ENCODE measurements at places on chromosomes 11 and 22. TPM values are rescaled to one million over a fixed set of nuclear protein-coding genes. Genes with fewer than 3 reads are reported as not detected.

DNA sequence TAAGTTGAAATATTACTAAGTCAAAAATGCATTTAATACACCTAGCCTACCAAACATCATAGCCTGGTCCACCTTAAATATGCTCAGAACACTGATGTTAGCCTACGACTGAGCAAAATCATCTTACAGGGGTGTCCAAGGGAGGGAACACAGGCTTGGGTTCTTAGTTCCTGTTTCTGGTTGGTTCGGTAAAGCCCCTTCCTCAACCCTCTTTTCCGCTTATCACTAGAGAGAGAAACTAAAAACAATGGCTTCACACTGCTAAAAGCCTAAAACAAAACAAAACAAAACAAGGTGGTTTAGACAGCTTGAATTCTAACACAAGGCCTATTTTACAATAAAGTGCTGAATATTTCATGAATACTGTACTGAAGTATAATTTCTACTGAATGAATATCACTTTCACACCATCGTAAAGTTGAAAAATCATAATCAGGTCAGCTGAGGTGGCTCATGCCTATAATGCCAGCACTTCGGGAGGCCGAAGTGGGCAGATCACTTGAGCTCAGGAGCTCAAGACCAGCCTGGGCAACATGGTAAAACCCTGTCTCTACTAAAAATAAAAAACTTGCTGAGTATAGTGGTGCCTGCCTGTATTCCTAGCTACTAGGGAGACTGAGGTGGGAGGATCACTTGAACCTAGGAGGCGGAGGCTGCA, 118.0 kb downstream of the SIK3 start:
- DNase-seq: no peak

Gene MPEG1
- 13.8 TPM for total RNA-seq

Gene OR8D4
- total RNA-seq: not detected

Gene TNKS1BP1
- 39.7 TPM for total RNA-seq

Gene ZNF280A
- total RNA-seq: not detected

GRCh38 chr22:33923033-33923432, 2.8 kb upstream of the LARGE1 start:
- DNase-seq: no peak

DNA sequence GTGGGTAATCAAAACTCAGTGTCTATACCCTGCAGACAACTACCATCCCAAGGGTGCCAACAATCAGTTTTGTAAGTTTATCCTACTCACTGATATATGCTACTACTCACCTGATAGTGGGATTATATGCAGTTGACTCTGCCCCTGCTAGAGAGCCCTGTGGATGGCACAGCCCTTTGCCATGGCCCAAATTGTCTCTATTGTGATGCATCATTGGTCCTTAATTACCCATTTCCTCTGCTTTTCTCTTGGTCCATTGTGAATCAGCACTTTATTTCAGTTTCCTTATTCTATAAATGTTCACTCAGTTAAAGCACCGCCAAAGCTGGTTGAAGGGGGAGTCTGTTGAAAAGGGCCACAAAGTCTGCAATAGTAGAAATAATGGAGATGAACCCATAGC, 42.3 kb downstream of the PLAAT5 start:
- DNase-seq: no peak

DNA sequence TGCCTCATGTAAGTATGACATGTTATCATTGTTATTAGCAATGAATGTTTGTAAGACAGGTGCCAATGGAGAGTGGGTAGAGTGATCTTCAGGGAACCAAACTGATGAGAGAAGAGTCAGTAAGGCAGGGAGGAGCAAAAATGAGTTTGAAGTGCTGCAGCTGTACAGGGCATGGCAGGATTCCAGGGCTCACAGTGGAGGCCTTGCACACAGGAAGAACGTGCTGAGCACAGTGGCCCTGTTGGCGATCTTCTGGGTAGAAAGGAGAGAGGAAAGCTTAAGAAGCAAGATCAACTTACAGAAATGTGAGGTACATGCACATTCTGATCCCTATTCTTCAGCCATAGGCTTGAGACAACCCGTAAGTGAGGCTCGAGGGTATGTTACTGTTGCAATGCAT, 219.3 kb upstream of the TMEM45B start:
- no peak for DNase-seq

GRCh38 chr22:47801541-47802245, 1039.2 kb downstream of the TBC1D22A start:
- DNase-seq: no peak

DNA sequence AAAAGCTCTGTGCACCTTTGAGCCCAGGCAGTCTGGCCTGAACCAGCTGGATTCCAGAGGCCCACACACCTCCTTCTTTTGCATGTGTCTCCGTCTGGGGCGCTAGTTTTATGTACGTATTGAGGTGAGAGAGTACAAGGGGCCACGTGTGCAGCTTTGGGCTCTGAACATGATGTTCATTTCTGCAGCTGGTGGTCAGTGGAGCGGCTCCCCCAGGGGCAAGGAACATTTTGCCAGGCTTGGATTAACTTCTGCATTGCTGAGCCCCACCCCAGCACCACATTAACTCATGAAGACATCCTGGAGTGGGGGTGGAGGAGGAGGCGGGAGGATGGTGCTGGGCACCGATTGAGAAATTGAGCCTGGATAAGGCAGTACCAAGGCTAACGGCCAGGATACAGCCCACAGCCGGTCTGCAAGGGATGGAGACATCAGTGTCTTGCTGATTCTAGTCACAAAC, 13.8 kb downstream of the USP2 start:
- DNase-seq: no peak

Gene TP53I11
- 47.4 TPM for total RNA-seq

Gene RANGAP1
- 42.8 TPM for total RNA-seq

DNA sequence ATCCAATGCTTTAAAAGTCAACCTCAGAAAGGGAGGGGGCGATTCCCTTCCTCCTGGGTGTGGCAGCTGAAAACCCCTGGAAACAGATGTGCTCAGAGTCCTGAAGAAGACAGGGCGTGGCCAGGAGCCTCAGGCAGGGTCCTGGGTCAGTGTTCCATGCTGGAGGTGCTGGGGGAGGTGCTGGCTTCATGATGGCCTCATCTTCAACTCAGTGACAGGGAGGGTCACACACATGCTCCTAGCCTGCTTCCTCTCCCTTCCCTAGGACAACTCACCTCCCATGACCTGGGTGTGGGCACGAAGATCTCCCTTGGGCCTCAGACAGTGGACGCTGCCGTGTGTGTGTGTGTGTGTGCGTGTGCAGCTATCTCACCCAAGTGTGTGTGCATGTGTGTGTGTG, 245.6 kb upstream of the B3GAT1 start:
- no peak for DNase-seq

DNA sequence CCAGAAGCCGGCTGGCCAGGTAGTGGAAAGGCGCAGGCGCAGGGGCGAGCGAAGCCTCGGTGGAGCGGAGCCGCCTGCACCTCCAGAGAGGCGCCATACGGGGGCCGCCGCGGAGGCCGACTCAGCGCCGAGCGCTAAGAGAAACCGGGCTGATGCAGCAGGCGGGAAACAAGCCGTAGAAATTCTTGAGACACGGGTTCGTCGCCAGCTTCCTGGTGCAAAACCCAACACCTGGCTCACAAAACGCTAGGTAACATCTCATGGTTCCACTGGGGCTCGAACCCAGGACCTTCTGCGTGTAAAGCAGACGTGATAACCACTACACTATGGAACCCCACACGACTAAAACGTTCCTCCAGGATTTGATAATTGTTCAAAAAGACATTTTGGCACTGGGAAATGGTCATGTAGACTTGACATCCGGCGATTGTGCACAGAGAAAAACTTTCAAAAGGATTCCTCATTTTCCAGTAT, 39.1 kb downstream of the OR4D9 start:
- DNase-seq: peak; percentile 77

GRCh38 chr11:72759468-72759985, 7.3 kb upstream of the ARAP1 start:
- DNase-seq: no peak

DNA sequence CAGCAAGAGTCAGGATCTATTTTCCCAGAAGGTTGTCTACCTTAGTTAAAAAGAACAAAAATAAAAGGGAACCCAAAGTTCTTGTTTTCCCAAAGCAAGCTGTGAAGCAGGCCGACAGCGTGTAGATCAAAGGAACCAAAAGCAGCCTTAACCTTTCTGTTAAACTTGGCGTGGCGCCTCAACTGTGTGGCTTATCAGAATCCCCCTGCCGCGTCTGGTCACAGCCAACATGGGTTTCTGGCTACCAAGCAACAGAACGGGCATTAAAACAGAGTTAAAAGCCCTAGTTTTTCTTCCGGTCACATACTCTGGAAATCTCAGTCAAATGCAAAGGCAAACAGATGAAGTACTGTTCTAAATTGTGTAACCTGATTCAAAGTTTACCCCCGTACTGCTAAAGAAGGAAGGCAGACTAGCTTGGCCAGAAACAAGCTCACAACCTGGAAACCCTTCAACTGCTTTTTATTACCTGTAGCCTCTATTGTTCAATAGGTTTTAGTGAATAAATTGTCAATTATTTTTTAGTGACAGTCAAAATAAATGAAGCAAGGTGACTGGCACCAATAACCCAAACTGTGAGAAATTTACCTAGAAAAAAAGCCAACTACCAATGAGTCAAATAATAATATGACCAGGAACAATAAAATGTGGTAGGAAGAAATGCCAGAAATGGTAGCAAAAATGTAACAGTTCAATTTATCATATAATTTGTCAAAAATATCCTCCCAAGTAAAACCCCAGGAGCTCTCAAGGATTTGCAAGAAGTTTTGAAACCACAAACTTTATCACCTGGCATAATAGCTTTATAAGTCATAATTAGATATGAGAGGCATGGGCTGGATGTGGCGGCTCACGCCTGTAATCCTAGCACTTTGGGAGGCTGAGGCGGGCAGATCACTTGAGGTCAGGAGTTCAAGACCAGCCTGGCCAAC, 21.4 kb downstream of the CHKA start:
- no peak for DNase-seq

Gene ALDH3B2
- not detected for total RNA-seq

DNA sequence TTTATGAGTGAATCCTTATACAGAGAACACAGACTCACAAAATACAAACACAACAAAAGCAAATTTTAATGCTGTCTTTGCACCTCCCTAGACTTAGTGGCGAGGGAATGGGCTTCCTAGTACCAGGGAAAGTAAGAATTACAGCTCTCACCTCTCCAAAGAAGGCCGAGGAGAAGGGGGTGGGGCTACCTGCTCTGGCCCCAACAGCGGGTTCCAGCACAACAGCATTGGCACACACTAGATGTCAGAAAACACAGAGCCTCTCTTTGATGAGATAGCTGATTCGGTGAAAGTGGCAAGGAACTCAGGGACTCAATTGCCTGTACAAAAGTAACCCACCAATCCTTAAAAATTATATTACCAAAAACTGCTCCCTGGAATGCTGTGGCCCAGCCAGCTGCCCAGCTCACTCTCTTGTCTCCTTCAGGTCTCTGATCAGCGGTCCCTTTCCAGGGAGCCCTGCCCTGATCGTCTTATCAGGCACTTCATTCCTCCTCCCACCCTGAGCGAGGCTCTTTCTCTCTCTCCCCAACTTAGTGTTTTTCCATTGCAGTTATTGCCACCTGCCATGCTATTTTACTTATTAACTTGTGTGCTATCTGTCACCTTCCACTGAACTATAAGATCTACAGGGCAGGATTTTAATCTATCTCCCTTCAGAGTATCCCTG, 30.7 kb downstream of the SPON1 start:
- no peak for DNase-seq

Gene CLMP
- total RNA-seq: 6.0 TPM

Gene CCDC116
- total RNA-seq: 0.24 TPM

- DNase-seq: peak; percentile 26
Measured at GRCh38 chr22:50039669-50040443, 18.2 kb downstream of the TTLL8 start.

Gene KCNQ1OT1
- 0.35 TPM for total RNA-seq

DNA sequence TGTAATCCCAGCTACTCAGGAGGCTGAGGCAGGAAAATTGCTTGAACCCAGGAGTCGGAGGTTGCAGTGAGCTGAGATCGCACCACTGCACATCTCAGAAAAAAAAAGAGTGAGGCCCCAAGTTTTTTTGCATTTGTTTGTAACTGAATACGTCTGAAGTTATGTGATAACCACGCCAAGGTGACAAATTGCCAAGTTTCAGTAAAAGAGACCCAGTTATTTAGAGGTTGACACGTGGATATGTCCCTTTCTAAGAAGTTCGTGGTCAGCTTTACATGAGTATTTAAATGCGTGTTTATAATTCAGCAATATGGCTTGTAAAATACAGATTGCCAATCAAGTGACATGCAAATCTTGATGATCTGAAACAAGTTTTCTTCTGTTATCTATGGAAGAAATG, 8.0 kb downstream of the PPARA start:
- no peak for DNase-seq

- DNase-seq: peak; percentile 68
Measured at GRCh38 chr11:9765320-9766101, 101.6 kb downstream of the SWAP70 start.

All from Right ventricle myocardium superior (tissue), 1 donor.